ENCODE measurements at places on chromosomes 5 and 9. TPM values are rescaled to one million over a fixed set of nuclear protein-coding genes. Genes with fewer than 3 reads are reported as not detected.

Gene SLC24A2
- not detected for total RNA-seq

Gene MYOT
- total RNA-seq, result not detected

Gene INSL6
- total RNA-seq, result not detected

Gene OBP2B
- total RNA-seq, result not detected

- no peak for DNase-seq
Measured at GRCh38 chr9:18849270-18849669, 183.7 kb downstream of the SAXO1 start.

- DNase-seq, result no peak
Measured at GRCh38 chr5:155125551-155126095, 112.1 kb downstream of the KIF4B start.

GRCh38 chr5:61366497-61367240 is 34.6 kb downstream of the ZSWIM6 start:
- DNase-seq, result no peak

GRCh38 chr5:97888439-97888838 is 705.4 kb upstream of the RIOK2 start:
- no peak for DNase-seq

GRCh38 chr9:97312556-97312955 is 5.1 kb downstream of the CCDC180 start:
- DNase-seq, result no peak

- no peak for DNase-seq
Measured at GRCh38 chr5:17132444-17133083, 84.9 kb upstream of the BASP1 start.

GRCh38 chr9:114070188-114071103 is 7.7 kb downstream of the AMBP start:
- DNase-seq, result no peak

GRCh38 chr5:17327048-17327625 is 109.7 kb downstream of the BASP1 start:
- DNase-seq, result no peak
